Right atrium auricular region (tissue), 2 donors: ENCODE measurements at places on chromosomes 6 and 20. TPM values are rescaled to one million over a fixed set of nuclear protein-coding genes. Genes with fewer than 3 reads are reported as not detected.

- no peak overlapping the region for H3K4me3 ChIP-seq
- peaks cover 81% of the 10 kb centered on the region for H3K36me3 ChIP-seq
- no peak for DNase-seq
- no peaks in the 10 kb centered on the region for H3K27me3 ChIP-seq
Observed at GRCh38 chr20:49282584-49283171, 4.8 kb upstream of the ZNFX1 start.

DNA sequence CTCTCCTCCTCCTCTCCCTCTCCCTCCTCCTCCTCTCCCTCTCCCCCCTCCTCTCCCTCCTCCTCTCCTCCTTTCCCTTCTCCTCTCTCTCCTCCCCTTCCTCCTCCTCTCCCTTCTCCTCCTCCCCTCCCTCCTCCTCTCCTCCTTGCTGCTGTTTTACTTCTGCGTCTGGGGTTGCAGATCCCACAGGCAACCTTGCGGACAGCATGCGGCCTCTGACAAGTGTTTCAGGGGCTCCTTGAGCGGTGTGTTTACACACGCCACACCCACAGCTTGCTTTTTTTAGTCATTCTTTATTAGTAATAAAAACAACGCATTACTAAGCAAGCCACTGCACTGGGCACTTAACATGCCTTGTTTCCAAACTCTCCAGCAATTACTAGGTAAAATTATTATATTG lies 81.9 kb downstream of the TFAP2C start:
- no peak overlapping the region for H3K27ac ChIP-seq
- no peaks in the 10 kb centered on the region for H3K36me3 ChIP-seq
- DNase-seq: no peak
- H3K4me1 ChIP-seq: no peaks in the 10 kb centered on the region

DNA sequence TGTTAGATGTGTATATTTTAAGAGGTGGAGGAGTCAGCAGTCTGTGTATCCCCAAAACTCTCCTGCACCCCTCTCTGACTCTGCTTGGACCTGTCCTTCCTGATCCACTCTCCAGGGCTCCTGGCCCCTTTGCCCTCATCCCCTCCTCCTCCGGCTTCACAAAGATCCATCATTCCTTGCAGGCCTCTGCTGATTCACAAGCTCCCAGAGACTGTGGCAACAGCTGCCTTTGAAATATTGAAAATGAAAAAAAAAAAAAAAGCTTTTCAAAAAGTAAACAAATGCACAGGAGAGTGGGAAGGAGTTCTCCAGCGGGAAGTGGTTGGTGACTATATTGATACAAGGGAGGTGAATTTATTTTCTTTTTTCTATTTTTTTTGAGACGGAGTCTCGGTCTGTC lies 330.2 kb upstream of the SULF2 start:
- no peaks in the 10 kb centered on the region for H3K4me1 ChIP-seq
- H3K27ac ChIP-seq: no peak overlapping the region
- H3K27me3 ChIP-seq: no peaks in the 10 kb centered on the region
- H3K4me3 ChIP-seq: no peak overlapping the region

- H3K27ac ChIP-seq: no peak overlapping the region
- DNase-seq: no peak
- no peaks in the 10 kb centered on the region for H3K27me3 ChIP-seq
- no peaks in the 10 kb centered on the region for H3K36me3 ChIP-seq
Observed at GRCh38 chr6:10221178-10221577, 193.7 kb downstream of the TFAP2A start.

- H3K36me3 ChIP-seq: no peaks in the 10 kb centered on the region
- H3K27ac ChIP-seq: no peak overlapping the region
- no peak overlapping the region for H3K4me3 ChIP-seq
Observed at GRCh38 chr6:152575161-152575560, 62.0 kb downstream of the SYNE1 start.

POM121L2 gene
- total RNA-seq: not detected

DNA sequence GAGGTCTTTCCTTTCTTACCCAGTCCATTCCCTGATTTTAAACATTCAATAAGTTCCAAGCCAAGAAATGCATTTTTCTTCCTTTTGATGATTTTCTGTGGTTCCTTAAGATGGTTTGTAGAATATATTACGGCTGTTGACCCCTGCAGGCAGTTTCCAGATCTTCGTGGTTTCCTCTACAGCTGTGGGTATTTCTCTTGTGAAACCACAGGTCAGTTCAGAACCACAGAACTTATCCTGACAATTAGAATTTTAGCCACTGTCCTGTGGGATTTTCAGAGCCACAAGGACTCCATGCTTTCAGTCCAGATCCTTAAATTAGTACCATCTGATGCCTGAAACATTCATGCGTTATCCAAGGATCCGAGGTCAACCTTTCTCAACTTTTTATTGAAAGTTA lies 29.7 kb upstream of the EXOC2 start:
- no peak for DNase-seq
- H3K36me3 ChIP-seq: no peaks in the 10 kb centered on the region
- no peaks in the 10 kb centered on the region for H3K27me3 ChIP-seq
- no peak overlapping the region for H3K27ac ChIP-seq
- H3K4me1 ChIP-seq: no peaks in the 10 kb centered on the region

- H3K27ac ChIP-seq: no peak overlapping the region
- H3K36me3 ChIP-seq: no peaks in the 10 kb centered on the region
- DNase-seq: no peak
- no peaks in the 10 kb centered on the region for H3K27me3 ChIP-seq
- H3K4me3 ChIP-seq: no peak overlapping the region
Observed at GRCh38 chr6:3801960-3802359, 47.2 kb upstream of the FAM50B start.

- no peak overlapping the region for H3K27ac ChIP-seq
- H3K36me3 ChIP-seq: no peaks in the 10 kb centered on the region
- DNase-seq: no peak
- no peaks in the 10 kb centered on the region for H3K4me1 ChIP-seq
Observed at GRCh38 chr6:113004470-113005270, 657.5 kb downstream of the RFPL4B start.

PIM1 gene
- 46.2 TPM for total RNA-seq

GRCh38 chr20:7938058-7938457 lies 2.2 kb downstream of the HAO1 start:
- DNase-seq: no peak
- H3K27me3 ChIP-seq: no peaks in the 10 kb centered on the region
- no peak overlapping the region for H3K27ac ChIP-seq
- no peaks in the 10 kb centered on the region for H3K4me1 ChIP-seq
- no peaks in the 10 kb centered on the region for H3K36me3 ChIP-seq

TGM2 gene
- total RNA-seq: 1,303 TPM

OOEP gene
- total RNA-seq: not detected

DNA sequence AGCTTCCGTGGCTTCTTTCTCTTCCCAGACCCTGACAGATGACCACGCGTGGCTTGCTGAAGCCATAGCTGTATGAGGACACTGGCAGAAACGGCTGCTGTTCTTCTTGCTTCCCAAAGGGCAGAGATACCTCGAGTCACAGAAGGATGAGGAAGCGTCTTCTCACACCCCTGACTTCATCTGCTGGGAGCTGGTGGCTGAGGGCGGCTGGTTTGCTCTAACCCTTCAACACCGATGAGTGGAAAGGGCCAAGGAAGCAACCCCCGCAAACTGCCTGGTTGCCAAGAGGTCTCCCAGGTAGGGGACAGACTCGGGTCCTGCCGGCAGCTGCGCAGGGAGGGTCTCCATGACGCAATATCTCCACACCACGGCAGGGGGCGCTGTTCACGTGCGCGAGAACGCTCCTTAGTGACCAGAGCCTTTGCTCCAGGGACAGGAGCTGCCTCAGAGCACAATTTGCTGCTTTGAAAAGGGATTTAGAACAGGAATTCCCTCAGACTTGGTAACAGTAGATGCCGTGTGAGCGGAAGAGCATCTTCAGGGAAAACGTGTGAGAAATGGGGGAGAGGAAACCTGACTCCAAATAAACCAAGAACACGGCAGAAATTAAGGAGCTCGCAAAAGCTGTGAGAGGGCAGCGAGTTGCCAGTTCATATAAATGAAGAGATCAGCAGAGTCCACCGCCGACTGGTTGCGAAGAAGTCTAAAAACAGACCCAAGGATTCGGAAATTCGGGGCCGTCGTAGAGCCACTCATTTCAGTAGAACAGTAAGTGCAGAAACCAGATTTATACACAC lies 80.2 kb downstream of the ERMARD start:
- DNase-seq: peak; percentile 70
- no peaks in the 10 kb centered on the region for H3K36me3 ChIP-seq
- no peaks in the 10 kb centered on the region for H3K4me1 ChIP-seq
- no peaks in the 10 kb centered on the region for H3K27me3 ChIP-seq
- no peak overlapping the region for H3K4me3 ChIP-seq
- H3K27ac ChIP-seq: no peak overlapping the region

DNA sequence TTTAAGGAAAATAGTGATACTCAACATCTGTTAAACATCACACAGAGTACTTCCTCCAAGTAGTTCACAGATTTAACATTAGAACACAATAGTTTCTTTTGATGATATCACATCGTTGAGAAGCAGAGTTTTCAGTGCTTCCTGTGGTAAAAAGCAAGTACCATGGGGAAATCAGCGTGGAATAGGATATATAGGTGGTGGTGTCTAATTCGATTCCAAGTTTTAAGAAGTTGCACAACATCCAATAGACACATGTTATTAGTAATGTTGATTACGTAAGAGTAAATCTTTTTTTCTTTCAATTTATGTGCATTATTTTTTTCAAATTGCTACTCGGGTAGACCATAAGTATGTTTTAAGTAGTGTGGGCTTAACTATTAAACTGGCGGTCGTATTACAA lies 360.7 kb downstream of the NKAIN2 start:
- no peaks in the 10 kb centered on the region for H3K36me3 ChIP-seq
- H3K27ac ChIP-seq: no peak overlapping the region
- H3K4me3 ChIP-seq: no peak overlapping the region
- H3K27me3 ChIP-seq: no peaks in the 10 kb centered on the region
- DNase-seq: no peak
- no peaks in the 10 kb centered on the region for H3K4me1 ChIP-seq

ID1 gene
- total RNA-seq: 450 TPM

GRCh38 chr6:116444575-116444974 lies 16.6 kb upstream of the CALHM6 start:
- no peaks in the 10 kb centered on the region for H3K36me3 ChIP-seq
- DNase-seq: no peak
- H3K27me3 ChIP-seq: no peaks in the 10 kb centered on the region
- H3K27ac ChIP-seq: no peak overlapping the region
- H3K4me3 ChIP-seq: no peak overlapping the region

GGT7 gene
- 7.3 TPM for total RNA-seq

BPIFB1 gene
- not detected for total RNA-seq

MUC21 gene
- not detected for total RNA-seq

NKX2-4 gene
- total RNA-seq: not detected
